ENCODE measurements at places on chromosomes 11 and 22.

DNA sequence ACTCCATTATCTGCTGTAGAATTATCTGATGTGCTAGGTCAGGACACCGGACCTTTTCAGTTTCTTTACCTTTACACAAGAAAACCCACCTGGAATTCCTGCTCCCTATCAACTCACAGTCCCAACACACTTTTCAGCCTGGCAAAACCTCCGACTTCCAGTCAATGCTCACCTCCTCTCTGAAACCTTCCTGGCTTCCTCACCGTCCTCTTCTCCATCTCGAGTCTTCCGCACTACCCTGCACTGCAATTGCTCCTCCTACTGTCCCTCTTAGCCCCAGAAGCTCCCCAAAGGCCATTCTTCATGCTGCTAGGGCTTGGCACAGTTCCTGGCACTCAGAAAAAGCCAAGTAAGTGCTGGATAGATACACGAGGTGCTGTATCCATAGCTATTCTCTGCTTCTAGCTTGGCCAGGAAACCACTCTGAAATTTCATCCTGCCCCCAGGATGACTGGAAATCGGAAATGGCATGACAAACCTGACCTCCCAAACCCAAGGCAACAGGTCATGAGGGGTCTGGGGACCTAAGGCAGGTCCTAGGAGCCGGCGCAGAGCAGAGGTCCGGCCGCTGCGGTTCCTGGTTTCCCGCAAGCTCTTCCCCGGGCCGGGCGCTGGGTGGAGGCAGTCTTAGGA is 702 bp downstream of the SYN3 start:
- DNase-seq, result no peak

GRCh38 chr11:16921019-16921418 is 93.2 kb downstream of the PLEKHA7 start:
- no peak for DNase-seq

GRCh38 chr11:70614034-70614681 is 215.8 kb downstream of the CTTN start:
- DNase-seq, result no peak

DNA sequence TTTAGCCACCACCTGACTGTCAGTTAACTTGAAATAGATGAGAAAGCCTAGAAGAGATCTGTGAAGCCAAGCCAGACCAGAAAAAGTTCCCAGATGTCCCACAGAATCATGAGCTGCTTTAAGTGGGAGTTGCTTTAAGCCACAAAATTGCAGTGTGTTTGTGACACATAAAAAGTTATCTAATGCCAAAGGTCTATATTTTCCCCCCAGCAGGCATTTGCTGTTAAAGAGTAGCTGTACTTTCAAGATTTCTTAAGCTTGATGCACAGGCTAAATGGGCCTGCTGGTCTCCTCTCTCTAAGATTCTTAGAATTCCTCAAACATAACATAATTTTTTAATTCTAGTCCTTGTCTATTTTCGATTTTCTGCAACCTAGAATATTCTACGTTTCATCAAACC is 825.7 kb downstream of the FAM181B start:
- peak; percentile 29 for DNase-seq

DNA sequence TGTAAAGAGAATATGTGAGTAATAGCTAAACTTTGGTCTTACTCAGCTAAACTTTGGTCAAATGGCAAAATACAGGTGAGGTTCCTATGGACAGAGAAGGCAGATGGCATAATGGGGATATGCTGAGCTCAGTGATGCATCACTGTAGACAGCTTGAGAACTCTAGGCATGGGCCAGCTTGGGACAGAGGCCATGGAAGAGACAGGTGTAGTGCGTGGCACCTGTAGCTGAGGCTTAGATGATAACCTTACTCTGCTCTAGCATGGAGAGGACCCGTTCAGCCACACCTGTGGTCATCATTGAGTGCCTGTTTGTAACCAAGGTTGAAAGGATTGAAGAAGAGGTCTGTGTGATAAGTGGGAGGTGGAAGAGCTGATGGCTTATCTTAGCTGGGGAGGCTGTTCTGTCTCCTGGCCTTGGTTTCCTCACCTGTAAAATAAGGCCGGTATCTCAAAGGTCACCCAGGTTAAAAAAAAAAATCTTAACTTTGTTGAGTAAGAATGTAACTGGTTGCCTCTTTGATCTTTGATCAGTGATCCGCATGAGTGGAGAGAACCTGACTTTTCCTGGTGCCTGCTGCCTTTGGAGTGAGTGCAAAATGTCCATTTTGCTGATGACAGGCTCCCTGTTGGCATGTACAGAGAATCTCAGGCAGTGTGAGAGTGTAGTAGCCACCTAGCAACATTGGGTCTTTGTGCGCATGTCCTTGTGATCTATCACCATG is 48.6 kb downstream of the ZNRF3 start:
- no peak for DNase-seq

DNA sequence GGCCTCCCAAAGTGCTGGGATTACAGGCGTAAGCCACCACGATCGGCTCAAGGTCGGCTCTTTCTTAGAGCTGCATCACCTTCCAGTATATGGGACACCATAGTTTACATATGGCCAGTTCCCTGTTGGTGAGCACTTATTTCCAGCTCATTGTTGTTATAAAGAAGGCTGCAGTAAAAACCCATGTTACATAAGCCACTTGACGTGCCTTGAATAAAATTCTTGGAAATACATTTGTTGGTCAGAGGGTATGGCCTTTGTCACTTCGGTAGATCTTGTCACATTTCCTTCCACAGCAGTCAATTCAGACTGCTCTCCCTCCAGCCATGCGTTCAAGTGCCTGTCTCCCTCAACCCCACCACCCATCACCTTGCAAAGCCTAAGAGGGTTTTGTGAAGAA is 92.9 kb downstream of the PRR5L start:
- no peak for DNase-seq
